ENCODE measurements at places on chromosomes 2 and 18. TPM values are rescaled to one million over a fixed set of nuclear protein-coding genes. Genes with fewer than 3 reads are reported as not detected.
A peak's percentile ranks its signal among the peaks of the same experiment; 100 is the strongest.

Gene TMEM17
- 4.4 TPM for polyA plus RNA-seq

Gene CHRNA1
- not detected for polyA plus RNA-seq

Gene LHCGR
- not detected for polyA plus RNA-seq

Gene NBEAL1
- polyA plus RNA-seq: 5.4 TPM

DNA sequence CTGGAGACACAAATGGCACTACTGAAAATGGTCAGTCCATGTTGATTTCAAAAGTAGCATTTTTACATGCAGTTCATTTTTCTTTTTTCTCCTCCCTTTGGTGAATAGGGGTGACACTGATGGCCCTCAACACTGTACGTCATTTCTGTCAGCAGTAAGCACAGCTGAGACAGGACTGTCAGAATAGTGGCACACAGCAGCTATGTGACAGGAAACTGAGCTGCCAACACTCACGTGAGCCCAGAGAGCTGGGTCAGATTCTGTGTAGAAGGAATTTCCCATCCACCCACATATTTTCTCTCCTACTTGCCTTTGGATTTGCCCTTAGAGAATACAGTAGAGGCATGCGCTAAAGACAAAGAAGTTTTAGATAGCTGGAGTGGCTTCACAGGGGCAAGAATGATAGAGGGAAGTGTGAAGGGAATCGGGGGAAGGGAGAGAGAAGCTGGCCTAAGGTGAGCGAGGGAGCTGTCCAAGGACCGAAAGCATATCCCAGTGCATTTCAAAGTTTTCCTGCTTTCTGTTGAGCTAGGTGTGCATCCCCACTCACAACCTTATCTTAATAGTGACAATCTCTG lies 476.6 kb downstream of the CNTNAP5 start:
- no peak for DNase-seq

DNA sequence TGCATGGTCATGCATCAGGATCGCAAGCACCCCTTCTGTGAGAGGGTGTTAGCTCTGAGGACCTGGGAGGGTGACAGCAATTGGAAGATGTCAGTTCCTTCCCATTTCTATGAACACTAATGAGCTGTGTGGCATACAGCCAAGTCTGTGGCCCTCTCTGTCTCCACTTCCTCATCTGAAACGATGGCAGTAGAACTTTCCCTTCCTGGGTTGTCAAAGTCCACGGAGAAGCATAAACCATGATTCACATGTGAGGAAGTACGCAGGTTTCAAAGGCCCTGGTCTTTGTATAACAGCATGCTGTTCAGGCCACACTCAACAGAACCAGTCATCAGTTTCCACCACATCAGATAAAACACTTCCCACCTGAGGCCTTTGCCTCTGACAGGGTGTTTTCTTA lies 167.4 kb upstream of the RAB6C start:
- DNase-seq: no peak

- no peak for DNase-seq
Observed at GRCh38 chr2:229734410-229734809, 20.1 kb upstream of the DNER start.

- DNase-seq: no peak
Observed at GRCh38 chr2:106759966-106760365, 126.0 kb downstream of the ST6GAL2 start.

GRCh38 chr2:74778381-74779264 lies 55.3 kb upstream of the HK2 start:
- peak; percentile 50 for DNase-seq

DNA sequence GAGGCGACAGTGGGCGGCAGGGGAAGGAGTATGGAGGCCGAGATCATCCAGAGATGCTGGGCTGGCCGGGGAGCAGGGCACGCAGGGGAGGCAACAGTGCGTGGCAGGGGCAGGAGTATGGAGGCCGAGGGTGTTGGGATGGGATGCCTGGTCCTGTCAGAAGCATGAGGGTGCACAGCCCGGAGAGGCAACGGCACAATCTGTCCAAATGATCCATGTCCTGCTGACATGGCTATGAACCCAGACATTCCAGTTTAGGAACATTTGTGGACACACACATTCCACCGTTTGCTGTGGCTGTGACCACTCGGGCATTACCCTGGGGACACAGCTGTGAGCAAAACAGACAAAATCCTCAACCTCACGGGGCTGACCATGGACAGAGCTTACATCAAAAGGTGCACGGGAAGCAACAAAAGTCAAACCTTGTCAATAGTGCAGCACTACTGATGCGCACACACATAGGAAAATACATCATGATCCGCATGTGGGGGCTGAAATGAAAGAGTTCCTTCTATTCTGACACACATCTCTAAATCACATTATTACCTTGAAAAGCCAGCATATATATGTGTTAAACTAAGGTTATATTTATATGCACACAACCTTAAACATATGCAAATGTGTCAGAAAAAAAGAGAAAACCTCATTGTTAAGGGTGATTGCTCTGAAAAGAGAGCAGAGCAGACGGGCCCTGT lies 144.0 kb upstream of the GPC1 start:
- DNase-seq: no peak

DNA sequence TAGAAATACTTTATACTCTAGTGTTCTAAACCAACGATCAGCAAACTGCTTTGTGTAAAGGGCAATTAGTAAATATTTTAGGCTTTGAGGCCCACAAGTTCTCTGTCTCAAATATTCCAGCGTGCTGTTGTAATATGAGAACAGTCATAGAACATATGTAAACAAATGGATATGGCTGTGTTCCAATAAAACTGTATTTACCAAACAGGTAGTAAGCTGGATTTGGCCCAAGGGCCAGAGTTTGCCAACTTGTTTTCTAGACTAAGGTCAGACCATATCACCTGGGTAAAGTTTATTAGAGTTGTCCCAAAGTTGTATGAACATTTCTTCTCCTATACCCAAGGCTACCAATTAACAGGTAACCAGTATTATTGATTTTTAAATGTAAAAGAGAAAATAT lies 303.2 kb upstream of the MC4R start:
- DNase-seq: no peak

DNA sequence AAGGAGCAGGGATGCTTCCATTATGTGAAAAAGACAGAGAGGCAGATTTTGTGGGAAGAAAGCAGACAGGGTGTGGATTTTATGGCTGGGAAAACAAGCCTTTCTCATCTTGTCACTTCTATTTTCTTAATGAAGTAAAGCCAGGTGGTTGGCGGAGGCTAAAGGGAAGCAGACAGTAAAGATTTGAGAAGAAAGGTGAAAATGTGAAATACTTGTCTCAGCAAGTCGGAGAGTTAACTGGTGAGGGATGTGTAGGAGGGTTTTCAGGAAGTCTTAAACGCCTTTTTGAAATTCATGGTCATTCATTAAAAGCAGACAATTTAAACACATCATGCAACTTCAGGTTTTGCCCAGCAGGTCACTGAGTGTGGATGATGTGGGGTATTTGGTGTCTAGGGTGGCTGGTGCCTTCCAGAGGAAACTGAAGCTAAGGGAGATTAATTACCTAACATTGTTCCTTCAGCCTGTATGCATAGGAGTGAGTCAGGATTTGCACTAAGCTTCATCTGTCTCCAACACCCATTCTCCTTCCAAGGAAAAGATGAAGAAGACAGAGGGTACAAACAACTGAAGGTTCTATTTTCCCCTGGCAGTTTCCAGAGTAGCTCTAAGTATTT lies 20.7 kb downstream of the SLC14A2 start:
- DNase-seq: no peak

- no peak for DNase-seq
Observed at GRCh38 chr2:222866358-222866960, 5.6 kb downstream of the ACSL3 start.

DNA sequence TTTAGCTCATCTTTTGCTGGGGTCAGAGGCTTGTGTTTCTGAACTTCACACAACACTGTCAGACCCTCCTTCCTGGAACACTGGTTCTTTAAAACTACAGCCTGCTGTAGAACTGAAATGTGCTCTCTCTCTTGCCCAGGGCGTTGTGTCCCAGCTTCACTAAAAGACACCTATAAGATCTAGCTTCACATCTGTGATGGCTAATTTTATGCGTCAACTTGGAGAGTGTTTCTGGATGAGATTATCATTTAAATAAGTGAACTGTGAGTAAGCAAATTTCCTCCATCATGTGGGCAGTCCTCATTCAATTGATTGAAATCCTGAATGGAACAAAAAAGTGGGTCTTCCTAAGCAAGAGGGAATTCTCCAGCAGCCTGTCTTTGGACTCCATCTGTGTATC lies 140.3 kb downstream of the OSR1 start:
- no peak for DNase-seq

DNA sequence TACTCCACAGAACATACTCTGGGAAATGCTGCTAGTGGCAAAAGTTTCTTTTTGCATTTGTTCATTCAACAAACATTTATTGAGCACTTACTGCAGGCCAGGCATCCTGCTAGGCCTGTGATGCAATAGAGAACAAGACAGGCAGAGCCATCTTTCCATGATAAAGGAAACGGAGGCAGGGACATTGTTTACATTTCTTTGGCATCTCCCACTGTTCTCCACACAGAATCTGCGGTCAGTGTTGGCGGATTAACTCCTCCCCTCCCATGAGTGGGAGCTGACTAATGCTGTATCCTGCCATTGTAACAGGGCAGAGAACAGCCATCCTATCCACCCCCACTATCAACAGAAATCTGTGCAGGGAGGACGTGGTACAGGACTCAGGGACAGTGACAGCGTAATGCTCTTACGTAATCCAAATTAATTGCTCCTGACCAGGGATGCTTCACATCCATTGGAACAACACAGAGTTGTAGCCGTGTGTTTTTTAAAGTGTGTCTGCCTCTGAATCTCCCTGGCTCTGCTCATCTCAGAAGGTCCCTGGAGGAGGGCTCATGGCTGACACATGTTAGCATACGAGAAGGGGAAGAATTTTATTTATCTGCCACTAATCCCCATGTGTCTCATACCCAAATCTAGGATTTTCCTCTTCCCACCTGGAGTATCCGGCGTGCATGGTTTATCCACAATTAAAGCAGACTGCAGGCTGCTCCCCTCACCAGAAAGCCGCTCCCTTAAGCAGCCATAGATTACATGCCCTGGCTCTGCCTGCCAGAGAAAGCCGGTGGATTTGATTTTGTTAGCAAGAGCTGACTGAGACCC lies 32.3 kb downstream of the STEAP3 start:
- DNase-seq: peak; percentile 69

GRCh38 chr2:241848761-241849615 lies 9.7 kb downstream of the PDCD1 start:
- DNase-seq: no peak

- no peak for DNase-seq
Observed at GRCh38 chr18:28576941-28577340, 400.0 kb upstream of the CDH2 start.

- no peak for DNase-seq
Observed at GRCh38 chr2:230942920-230943896, 18.2 kb upstream of the GPR55 start.

DNA sequence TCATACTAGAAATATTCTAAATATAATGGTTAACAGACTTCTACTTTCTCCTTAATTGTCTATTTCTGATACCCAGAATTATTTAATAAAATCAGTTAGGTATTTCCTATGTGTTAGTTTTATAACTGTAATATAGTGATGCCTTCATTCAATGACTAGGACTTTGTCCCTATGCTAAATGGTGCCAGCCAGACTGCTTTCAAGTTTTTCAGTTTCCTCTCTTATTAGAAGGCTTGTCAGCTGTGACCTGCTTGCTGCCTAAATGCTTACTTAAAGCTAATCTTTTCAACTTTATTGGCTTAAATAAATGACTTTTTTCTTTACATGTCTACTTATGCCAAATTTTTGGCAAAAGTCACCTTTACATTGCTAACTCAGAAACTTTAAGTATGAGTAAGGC lies 30.7 kb downstream of the BAZ2B start:
- DNase-seq: no peak

GRCh38 chr2:97740590-97741182 lies 27.3 kb downstream of the ZAP70 start:
- DNase-seq: peak; percentile 80

DNA sequence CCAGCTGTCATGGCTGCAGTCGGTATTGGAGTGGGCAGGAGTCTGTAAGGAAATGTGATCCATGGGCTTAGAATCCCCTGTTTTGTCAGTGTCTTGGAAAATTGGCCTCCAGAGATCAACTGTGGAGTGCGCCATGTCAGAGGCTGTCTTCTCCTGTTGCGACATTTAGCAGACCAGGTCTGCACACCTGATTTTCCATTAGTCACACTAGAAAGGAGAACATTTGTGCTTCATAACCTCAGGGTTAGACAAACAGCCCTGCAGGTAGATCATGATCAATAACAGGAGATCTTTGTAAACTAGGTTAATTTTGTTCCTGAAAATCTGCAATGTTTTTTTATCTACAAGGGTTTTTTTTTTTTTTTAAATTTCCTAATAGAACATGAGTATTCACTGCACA lies 28.0 kb downstream of the LDLRAD4 start:
- no peak for DNase-seq

Data from A549 (cell line).